ENCODE measurements at places on chromosomes 16 and 17. TPM values are rescaled to one million over a fixed set of nuclear protein-coding genes. Genes with fewer than 3 reads are reported as not detected.

SALL1 gene
- 0.04 TPM for polyA plus RNA-seq

TOX3 gene
- 0.10 TPM for polyA plus RNA-seq

TNFRSF17 gene
- not detected for polyA plus RNA-seq

ITGA2B gene
- polyA plus RNA-seq: 2.2 TPM

FOXK2 gene
- 39.2 TPM for polyA plus RNA-seq

CD300LF gene
- polyA plus RNA-seq: not detected

NPIPB2 gene
- 2.7 TPM for polyA plus RNA-seq

BMERB1 gene
- 47.3 TPM for polyA plus RNA-seq

KRT31 gene
- not detected for polyA plus RNA-seq

HDAC5 gene
- polyA plus RNA-seq: 7.1 TPM

GALR2 gene
- 0.59 TPM for polyA plus RNA-seq

ZDHHC1 gene
- polyA plus RNA-seq: 5.9 TPM

ALDH3A1 gene
- 959 TPM for polyA plus RNA-seq

OTOP2 gene
- not detected for polyA plus RNA-seq

MYH2 gene
- polyA plus RNA-seq: not detected

ABHD15 gene
- 15.8 TPM for polyA plus RNA-seq

INCA1 gene
- polyA plus RNA-seq: 1.1 TPM

VMO1 gene
- 0.81 TPM for polyA plus RNA-seq

DUS2 gene
- 21.7 TPM for polyA plus RNA-seq

TMC6 gene
- polyA plus RNA-seq: 9.4 TPM

CCDC40 gene
- 8.2 TPM for polyA plus RNA-seq

PIMREG gene
- 26.8 TPM for polyA plus RNA-seq

GRIN2C gene
- 0.40 TPM for polyA plus RNA-seq

ADGRG3 gene
- polyA plus RNA-seq: 0.17 TPM

MMP2 gene
- polyA plus RNA-seq: 11.5 TPM

CLEC3A gene
- not detected for polyA plus RNA-seq

OMG gene
- polyA plus RNA-seq: not detected

PSMB3 gene
- 463 TPM for polyA plus RNA-seq

DRC3 gene
- polyA plus RNA-seq: 2.2 TPM

KRTAP9-8 gene
- not detected for polyA plus RNA-seq

KIF22 gene
- polyA plus RNA-seq: 73.7 TPM

TMEM100 gene
- not detected for polyA plus RNA-seq

FOXO3B gene
- 3.2 TPM for polyA plus RNA-seq

CCDC154 gene
- polyA plus RNA-seq: 0.70 TPM

SLC6A2 gene
- polyA plus RNA-seq: not detected

SRR gene
- 21.4 TPM for polyA plus RNA-seq

KCNH4 gene
- 0.37 TPM for polyA plus RNA-seq

MYO15B gene
- polyA plus RNA-seq: 33.5 TPM

UBN1 gene
- polyA plus RNA-seq: 20.0 TPM

CCL1 gene
- polyA plus RNA-seq: not detected

TMC8 gene
- polyA plus RNA-seq: 0.32 TPM

TXNL4B gene
- 15.7 TPM for polyA plus RNA-seq

CEP112 gene
- polyA plus RNA-seq: 10.7 TPM

AOC3 gene
- polyA plus RNA-seq: 0.97 TPM

CHRNE gene
- polyA plus RNA-seq: 0.13 TPM

LUC7L3 gene
- 211 TPM for polyA plus RNA-seq

ADAD2 gene
- not detected for polyA plus RNA-seq

MT1M gene
- polyA plus RNA-seq: not detected

KRTAP16-1 gene
- not detected for polyA plus RNA-seq

MYH1 gene
- not detected for polyA plus RNA-seq

Data from A549 (cell line).